ENCODE measurements at places on chromosomes 2 and 18.
A peak's percentile ranks its signal among the peaks of the same experiment; 100 is the strongest.

DNA sequence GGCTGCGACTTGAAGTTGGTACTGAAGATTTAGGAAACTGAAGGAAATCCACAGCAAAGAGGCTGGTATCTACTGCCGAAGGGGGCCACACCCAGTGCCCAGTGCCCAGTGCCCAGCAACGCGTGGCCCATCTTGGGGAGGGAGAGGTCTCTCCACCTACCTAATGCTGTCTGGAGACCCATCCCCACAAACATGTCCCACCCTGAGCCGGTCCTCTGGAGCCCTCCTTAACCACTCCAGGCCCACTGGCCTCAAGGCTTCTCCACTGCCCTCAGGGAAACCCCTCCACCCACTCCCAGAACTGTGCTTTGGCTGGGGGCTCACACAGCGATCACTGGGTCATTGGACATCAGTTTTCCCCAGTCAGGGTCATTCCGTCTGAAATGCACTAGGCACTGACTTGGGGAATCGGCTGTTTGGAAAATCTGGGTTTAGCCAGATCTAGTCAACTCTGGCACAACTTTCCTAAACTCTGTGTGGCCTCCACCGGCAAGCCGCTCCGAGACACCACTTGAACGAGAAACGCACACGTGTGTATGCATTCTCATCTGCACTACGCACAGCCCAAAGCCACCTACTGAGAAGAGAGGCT lies 20.1 kb downstream of the GPR55 start:
- DNase-seq, result no peak

- peak; percentile 48 for DNase-seq
Measured at GRCh38 chr2:176177580-176178037, 10.9 kb upstream of the HOXD1 start.

GRCh38 chr18:13894531-13894930 lies 20.8 kb downstream of the MC2R start:
- no peak for DNase-seq

- DNase-seq, result peak; percentile 27
Measured at GRCh38 chr2:714005-714741, 37.0 kb upstream of the TMEM18 start.

DNA sequence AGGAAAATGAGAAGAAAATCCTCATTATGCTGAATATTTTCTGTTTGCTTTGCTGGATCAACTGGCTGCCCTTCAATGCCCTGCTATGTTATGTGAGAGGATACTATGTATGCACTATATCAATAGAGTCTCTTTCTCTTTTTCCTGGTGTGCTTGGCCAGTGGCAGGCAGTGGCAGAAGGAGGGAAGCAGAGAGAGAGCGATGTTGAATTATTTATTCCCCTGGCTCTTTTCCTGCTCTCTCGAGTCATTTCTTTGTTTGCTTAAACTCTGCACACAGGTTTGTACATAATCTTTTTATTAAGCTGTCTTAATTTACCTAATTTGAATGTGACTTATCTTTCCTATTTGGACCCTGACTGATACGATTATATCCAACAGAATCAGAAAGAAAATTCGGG lies 1727.3 kb downstream of the SUCLG1 start:
- DNase-seq, result no peak

GRCh38 chr2:133568172-133568571 lies at the start of gene NCKAP5:
NCKAP5 (minus strand) TSS chr2:133568463; CDS start chr2:133517526, 50,937 bp downstream.
- DNase-seq, result peak; percentile 33

DNA sequence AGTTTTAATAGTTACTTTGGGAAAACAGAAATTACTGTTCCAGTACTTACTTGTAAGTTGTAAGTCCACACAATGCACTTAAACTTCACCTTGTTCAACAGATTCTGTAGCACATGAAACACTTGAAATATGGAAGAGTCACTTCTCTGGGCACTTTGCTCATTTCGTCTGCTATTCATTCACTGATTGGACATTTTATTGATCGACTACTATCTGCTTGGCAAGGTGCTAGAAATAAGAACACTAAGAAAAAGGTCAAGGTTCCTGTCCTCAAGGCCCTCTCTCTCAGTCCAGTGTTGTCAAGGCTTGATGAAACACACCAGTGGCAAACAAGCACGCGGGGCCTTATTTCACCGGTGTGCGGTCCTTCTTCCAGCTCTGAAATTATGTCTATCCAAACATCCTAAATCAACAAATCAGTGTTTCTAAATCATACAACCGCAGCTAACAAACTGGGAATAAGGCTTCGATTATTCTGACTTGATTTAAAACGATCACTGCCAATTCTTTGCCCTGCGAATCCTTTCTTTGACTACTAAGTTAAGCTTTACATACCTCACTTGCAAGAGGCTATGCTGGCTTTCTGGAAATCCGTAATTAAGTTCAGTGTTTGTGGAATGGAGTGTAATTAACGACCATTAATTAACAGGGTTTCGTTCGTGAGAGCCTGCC lies 780 bp upstream of the ITGAV start:
- no peak for DNase-seq

GRCh38 chr2:145760781-145761649 lies 1241.1 kb upstream of the ZEB2 start:
- DNase-seq, result peak; percentile 31

GRCh38 chr2:8475349-8476031 lies 206.4 kb upstream of the ID2 start:
- DNase-seq, result no peak

DNA sequence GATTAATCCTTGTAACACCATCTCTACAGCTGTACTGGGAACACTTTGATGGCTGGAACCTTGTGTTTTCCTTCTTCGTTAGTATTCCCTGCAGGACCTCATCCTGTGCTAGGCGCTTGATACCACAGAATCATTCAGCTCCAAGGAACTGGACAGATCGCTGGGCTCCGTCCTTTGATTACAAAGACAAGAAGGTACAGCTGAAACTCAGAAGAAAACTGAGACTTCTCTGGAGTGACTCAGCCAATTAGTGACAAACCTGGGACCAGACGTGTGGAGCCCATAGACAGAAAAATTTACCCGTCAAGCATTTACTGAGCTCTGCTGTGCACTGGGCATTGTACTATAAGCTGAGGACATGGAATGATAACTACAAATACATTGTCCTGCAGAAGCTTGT lies 67.3 kb downstream of the NCKAP5 start:
- DNase-seq, result no peak

DNA sequence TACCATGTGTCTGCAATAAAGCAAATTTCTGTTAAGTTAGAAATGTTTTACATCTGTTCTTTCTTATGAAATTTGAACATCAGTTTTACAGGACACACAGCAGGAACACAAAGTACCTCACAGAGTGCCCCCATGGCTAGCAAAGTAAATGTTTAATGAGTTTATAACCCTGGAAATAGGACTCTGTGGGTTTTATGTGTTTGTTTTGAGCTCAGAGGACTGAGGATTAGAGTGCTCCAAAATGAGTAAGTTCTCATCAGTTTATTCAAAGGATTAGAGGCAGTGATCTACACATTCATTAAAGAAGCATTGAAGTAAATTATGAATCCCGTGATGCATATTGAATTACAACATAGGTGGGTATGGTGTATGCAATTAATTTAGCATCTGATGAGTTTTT lies 281.8 kb downstream of the GULP1 start:
- no peak for DNase-seq

DNA sequence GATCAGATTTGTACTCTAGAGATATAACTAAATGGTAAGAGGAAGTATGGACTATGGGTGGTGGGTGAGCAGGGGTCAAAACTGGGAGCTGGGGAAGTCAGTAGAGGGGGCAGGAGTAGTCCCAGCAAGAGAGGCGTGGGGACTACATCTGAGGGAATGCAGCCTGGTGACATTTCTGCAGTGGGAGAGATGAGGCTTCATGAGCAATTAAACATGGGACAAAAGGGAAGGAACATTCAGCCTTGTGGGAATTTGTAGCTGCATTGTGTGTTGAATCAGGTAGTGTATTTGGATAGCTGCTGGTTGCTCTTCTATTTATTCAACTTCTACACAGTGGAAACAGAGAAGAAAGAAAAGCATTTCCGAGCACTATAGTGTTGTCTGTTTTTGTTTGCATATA lies 3.6 kb downstream of the CNOT11 start:
- DNase-seq, result no peak

GRCh38 chr2:9937258-9937657 lies 14.2 kb upstream of the GRHL1 start:
- no peak for DNase-seq

DNA sequence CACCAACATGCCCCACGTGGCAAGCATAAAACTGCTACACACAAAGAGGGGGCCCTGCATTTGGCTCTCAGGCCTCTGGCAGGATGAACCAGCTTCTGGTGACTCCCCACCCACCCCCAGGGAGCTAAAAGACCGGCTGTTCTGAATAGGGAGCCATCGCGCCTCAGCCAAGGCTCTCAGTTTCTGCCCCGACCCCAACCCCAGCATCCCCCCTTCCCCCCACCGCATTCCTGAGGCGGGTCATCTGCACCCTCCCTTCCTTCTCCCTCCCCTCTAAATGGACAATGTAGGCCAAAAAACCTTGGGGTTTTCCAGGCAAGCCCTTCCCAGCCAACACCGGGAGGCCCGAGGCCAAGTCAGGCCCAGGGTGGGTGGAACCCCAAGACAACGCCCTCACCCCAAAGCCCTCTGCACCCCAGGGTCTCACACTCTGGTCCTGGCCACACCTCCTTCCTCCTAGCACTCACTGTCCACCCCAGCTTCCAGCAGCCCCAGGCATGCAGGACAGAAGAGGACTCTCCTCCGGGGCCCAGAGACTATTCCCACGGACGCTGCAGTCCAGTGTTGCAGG lies 5.7 kb downstream of the CYP26B1 start:
- DNase-seq, result no peak

- no peak for DNase-seq
Measured at GRCh38 chr2:95346738-95347671, 49.9 kb downstream of the KCNIP3 start.

- no peak for DNase-seq
Measured at GRCh38 chr2:198712485-198712884, 745.3 kb downstream of the SATB2 start.

DNA sequence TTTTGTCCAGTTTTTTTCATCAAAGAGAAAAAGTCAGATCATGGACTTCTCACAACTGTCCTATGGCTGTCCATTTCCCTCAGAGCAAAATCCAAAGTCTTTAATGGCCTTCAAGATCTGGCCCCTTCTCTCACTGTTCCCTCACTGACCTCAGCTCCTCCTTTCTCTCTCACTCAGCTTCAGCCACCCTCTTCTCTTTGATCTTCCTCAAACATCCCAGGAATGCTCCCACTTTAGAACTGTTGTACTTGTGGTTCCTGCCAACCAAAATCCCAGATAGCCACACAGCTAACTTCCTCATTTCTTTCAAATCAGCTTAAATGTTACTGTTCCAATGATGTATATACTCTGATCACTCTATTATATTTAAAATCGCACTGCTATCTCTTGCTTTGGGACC lies 82.9 kb downstream of the NUP35 start:
- DNase-seq, result no peak

DNA sequence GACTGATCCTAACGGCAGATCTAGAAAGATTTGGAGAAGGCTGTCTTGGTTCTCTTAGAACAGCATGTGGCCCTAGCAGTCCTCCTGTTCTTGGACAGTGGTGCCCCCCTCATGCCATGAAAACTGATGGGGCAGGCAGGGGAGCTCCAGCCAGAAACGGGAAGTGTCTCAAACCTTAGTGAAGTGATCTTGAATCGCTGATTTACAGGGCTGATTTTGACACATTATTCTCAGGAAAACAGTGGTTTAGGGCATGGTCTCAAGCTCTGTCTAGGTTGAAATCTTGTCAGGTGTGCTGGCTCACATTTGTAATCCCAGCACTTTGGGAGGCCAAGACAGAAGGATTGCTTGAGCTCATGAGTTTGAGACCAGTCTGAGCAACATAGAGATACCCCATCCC lies 37.8 kb downstream of the SRSF7 start:
- DNase-seq, result no peak

DNA sequence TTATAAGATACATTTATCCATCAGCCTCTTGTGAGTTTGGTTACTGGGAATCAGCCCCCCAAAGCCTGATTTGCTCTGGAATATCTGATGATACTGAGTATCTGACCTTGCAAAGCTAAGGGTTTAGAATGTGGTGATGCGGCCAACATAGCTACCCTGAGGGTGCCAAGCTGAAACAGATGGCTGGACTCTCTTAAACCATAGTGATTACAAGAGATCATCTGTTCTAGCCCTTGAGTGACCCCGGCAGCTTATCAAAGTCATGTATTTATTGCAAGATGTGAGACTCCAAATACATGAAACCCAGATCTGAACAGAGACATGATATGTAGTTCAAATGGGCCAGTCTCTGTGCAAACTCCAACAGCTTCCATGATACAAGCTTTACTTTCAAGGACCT lies 78.2 kb upstream of the CABLES1 start:
- DNase-seq, result no peak

- DNase-seq, result no peak
Measured at GRCh38 chr2:45862843-45863242, 211.4 kb downstream of the PRKCE start.

DNA sequence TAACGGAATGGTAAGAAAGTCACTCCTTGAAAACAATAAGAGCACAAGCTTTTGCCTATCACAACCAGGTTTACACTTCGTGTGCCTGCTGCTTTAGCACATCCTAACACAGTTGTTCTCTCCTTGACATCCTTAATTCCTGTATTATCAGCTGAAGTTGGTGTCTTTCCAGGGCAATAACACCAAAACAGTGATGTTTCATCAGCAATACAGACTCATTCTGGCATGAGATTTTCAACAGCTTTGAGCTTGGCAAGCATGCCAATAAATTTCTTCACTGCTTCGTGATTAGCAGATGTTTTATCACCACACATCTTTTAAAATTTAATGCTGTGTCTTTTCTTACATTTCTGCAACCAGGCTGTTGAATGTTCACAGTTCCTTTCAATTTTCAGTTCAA lies 148.4 kb downstream of the EIPR1 start:
- DNase-seq, result no peak

DNA sequence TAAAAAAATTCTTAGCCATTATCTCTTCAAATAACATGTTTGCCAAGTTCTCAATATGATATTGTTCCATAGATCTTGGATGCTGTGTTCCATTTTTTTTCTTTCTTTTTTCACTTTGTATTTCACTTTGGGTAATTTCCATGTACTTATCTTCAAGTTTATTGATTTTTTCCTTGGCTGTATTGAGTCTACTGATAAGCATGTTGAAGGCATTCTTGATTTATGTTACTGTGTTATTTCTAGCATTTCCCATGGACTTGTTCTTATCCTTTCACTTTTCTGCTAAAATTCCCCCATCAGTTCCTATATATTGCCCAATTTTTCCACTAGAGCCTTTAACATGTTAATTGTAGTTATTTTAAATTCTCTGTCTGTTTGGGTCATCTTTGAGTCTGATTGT lies 50.8 kb upstream of the CHN1 start:
- no peak for DNase-seq

DNA sequence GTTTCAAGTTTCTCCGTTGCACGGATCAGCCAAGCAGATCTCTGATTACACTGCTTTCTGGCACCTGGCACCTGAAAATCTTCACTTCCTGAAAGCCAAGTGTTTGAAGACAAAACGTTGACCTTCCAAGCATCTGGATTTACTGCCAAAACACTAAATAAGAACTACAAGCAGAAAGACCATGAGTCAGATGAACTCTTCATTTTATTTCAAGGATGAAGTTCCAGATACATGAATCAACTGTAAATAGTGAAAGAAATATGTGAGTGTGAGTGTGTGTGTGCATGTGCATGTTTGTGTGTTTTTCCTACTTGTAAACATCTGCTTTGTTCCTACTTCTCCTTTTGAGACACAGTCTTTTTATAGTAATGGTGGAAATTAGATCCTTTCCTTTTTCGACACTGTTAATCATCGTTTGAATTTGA lies 60.0 kb upstream of the DTNA start:
- DNase-seq, result peak; percentile 10

GRCh38 chr2:229133155-229133772 lies 137.8 kb downstream of the PID1 start:
- no peak for DNase-seq

Data from kidney capillary endothelial cell (primary cell).